ENCODE measurements at places on chromosomes 4 and X. TPM values are rescaled to one million over a fixed set of nuclear protein-coding genes. Genes with fewer than 3 reads are reported as not detected.

- no peak for DNase-seq
These were observed 114.1 kb downstream of the SLC10A7 start for GRCh38 chr4:146407669-146408084.

- DNase-seq, result no peak
These were observed 323.3 kb upstream of the GALNT7 start for GRCh38 chr4:172845281-172845680.

- peak; percentile 33 for DNase-seq
These were observed 2.7 kb downstream of the ELOVL6 start for GRCh38 chr4:110195561-110196205.

DNA sequence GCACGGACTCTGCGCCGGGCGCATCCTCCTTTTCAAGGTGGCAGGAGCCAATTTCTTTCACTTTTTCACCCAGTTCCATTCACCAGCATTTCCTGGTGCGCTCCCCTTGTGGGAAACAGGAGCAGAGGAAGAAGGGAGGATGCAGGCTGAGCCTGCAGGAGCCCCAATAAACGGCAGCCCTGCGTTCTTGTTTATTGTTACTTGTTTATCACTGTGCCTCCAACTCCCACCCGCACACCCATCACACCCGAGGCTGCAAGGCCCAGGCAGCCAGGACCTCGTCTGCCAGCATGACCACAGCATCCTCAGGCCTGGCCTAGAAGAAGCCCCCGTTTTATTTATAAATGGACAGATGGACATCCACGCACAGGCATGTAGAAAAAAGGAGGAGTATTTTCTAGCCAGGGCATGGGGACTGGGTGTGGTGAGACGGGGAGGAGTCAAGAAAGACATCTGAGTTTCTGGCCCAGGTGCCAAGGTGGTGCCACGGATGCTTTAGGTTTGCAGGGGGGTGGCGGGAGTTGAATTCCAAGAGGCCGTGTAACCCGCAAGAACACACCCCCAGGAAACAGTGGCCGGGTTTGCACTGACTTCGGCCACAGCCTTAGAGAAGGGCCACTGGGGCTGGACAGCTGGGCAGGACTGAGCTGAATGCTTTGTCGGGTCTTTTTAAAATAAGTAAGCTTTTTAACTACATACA, 51.7 kb downstream of the JAKMIP1 start:
- no peak for DNase-seq

DNA sequence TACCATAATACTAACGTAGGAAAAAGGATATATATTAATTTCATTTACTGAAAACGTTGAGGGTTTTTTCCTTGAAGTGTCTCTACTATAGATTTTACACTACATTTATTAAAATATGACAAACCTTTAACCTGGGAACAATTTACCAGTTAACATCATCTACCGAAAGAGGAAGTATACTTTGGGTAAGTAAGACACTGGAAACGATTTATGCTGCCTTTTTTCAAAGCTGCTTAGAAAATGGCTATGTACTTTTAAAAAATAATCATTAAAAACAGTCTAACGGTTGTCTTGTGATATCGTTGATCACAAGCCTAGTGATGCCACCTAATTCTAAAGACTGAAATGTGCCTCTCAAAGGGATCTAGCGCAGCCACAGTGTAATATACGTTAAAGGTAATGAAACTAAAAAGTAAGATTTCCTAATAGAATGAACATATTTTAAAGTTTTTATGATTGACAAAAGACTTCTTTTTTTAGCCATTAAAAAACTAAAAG, 50.4 kb downstream of the STX18 start:
- no peak for DNase-seq

GRCh38 chr4:102560571-102561341, 59.6 kb downstream of the NFKB1 start:
- no peak for DNase-seq

- DNase-seq, result no peak
These were observed 33.3 kb upstream of the GALNT7 start for GRCh38 chr4:173135241-173135847.

- DNase-seq, result no peak
These were observed 203.4 kb downstream of the SLC39A8 start for GRCh38 chr4:102141842-102142241.

- no peak for DNase-seq
These were observed 525.1 kb upstream of the ATOH1 start for GRCh38 chr4:93303440-93303839.

GRCh38 chr4:187668526-187669082, 327.0 kb upstream of the ZFP42 start:
- no peak for DNase-seq

DNA sequence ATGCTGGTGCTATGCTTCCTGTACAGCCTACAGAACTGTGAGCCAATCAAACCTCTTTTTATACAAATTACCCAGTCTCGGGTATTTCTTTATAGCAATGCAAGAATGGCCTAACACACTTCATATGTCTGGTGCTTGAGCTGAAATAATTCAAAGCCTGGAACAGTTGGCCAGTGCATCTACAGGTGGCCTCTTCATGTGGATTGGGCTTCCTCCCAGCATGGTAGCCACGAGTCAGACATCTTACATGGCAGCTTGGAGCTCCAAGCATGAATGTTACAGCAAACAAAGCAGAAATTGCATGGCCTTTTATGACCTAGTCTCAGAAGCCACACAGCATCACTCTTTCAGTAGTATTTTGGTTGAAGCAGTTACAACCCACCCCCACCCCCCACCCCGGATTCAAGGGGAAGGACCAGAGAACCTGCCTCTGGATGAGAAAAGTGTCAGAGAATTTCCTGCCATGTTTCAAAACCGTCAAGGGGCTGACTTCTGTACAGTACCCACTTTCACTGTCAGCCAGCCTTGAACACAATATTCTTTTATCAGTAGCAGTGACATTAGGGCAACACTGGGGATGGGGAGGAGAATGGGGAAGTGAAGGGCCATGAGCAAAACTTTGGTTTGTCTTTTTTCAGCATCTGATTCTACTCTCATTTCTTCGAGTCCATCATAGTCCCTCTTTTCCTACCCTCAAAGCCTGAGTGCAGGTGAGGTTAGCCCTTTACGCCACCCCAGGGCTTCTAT, 368.7 kb downstream of the BCOR start:
- no peak for DNase-seq

DNA sequence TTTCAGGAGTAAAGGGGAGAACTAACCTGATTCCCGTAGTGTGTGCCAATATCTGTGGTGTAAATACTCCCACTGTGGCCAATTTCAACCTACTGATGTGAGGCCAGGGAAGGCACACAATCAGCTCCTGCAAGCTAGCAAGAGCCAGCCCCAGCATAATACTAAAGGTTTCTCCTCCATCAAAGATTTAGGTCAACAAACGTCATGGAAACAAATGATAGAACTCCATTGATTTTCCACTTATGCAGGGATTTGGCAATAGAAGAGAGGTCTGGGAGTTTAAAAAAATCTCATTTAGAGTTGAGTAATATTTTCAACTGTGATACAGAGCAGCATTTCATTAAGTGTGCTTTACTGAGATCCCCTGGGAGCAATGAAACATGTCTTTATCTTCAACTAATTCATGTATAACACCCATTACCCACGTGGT, 15.8 kb upstream of the VEGFD start:
- no peak for DNase-seq

DNA sequence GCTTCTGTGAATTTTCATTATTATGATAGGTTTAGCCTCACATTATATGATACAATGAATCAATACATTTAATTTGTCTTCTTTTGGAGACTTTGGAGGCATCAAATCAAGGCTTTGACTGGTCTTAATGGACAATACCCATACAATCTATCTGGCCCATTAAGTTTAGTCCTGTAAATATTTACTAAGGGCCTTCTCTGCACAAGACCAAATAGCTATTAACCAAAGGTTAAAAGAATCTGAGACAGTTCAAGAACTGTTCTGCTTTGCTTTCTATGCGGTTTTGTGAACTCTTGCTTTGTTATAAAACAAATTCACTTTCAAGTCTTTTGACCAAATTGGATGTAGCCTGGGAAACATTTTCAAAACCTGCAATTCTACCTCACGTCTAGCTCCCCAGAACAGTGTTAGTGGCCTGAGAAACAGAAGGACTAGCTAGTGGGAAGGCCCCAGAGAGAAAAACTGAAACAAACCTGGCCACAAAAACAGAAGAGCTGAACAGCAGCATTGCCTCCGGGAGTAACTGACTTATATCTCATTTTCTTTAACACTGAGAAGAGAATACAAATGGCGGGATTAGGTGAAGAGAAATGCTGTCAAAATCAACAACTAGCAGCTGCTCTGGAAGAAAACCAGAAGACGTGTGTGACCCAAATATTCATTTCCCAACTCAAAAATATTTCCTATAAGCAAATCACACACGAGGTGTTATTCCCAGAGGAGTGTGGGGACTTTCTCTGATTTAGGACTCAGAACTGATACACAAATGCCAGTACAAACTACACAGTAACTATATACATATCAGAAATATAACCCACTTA, 548 bp downstream of the TLR1 start:
- no peak for DNase-seq

Gene GAB3
- total RNA-seq, result 3.4 TPM

Gene MAGEA2
- not detected for total RNA-seq

Gene PGAM4
- total RNA-seq, result not detected

Gene ODAM
- not detected for total RNA-seq

Gene ADGRL3
- total RNA-seq, result not detected

Gene SEC31A
- 131 TPM for total RNA-seq

Gene ADAMTS3
- total RNA-seq, result not detected

Gene RXFP1
- not detected for total RNA-seq

Gene DDX53
- total RNA-seq, result not detected

Gene ATP8A1
- 44.9 TPM for total RNA-seq

Measured in CD4-positive, alpha-beta T cell (primary cell).